Inflammatory macrophage (primary cell): ENCODE measurements at places on chromosomes 12 and 14.

- DNase-seq = no peak
Measured at GRCh38 chr14:45364565-45365156, 111.7 kb upstream of the MIS18BP1 start.

- no peak for DNase-seq
Measured at GRCh38 chr12:110560946-110561345, 22.2 kb downstream of the PPTC7 start.

- DNase-seq = no peak
Measured at GRCh38 chr12:22692964-22693555, 68.1 kb downstream of the ETNK1 start.

- no peak for DNase-seq
Measured at GRCh38 chr14:53947452-53948204, 9.0 kb downstream of the BMP4 start.

GRCh38 chr12:64608901-64609535, 1.3 kb upstream of the RASSF3 start:
- DNase-seq = peak; percentile 49

DNA sequence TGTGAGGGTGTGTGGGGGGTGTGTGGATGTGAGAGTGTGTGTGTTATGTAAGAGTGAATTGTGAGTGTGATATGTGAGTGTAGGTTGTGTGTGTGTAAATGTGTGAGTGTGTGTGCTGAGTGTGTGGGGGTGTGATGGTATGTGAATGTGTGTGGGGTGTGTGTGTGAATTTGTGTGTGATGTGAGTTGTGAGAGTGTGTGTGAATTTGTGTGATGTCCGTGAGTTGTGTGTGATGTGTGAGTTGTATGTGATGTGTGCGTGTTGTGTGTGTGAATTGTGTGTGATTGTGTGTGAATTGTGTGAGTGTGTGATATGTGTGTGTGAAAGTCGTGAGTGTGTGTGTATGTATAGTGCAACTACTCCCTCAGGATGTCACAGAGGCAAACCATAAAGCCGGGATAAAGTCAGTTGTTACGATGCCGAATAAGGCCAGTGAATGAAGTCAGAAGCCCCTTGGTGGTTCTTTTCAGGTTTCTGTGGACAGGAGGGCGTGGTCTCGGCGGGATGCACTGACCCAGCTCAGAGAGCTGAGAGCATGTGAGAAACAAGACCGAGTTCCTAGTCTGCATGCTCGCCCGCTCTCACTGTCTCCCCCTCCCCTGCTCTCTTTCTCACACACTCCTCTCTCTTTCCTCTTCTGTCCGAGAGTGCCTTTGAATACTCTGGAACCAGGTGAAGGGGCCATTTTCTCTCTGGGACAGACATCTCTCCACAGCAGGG, 71.8 kb upstream of the MAX start:
- DNase-seq = no peak

DNA sequence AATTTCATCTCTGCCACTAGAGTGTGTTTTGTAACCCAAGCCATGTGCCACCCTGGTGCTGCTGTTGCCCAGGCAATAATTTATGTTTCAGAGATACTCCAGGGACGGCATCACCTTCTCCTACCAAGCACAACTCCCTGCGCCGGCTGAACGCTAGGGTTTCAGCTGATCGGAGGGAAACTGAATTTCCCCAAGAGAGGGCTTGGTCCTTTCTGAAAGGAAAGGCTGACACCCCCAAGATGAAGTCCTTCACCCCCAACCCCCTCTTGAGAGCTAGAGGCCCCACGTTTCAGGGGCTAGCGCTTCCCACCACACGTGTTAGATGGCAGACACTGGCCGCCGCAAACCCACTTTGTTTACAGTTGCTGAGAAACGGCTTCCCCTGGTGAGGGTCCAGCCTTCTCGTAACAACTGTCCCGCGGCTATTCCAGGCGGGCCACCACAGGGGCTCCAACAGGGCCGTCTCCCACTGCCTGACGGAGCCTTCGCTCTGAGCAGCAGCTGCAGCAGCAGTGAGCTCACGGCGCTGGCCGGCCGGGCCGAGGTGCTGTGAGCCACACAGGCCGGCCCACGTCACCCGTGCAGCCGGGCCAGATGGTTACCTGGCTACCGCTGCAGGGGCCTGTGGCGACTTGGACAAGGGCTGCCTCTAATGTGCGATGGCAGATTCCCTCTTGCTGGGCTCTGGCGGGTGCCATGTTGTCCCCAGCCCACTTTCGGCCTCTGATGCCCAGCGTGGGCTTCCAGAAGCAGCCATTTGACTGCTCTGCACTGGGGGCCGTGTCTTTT, 66.4 kb downstream of the TESC start:
- no peak for DNase-seq

DNA sequence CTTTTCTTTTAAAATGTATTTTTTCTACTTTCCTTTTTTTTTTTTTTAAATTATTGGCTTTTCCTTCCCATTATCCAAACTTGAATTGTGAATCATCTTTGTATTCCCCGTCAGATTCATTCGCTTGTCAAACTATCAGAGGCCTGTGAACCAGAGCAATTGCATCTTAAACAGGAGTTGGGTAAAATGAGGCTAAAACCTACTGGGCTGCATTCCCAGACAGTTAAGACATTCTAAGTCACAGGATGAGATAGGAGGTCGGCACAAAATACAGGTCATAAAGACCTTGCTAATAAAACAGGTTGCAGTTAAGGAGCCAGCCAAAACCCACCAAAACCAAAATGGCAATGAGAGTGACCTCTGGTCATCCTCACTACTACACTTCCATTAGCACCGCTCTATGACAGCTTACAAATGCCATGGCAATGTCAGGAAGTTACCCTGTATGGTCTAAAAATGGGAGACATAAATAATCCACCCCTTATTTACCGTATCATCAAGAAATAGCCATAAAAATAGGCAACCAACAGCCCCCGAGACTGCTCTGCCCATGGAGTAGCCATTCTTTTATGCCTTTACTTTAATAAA, 19.9 kb downstream of the FUT8 start:
- no peak for DNase-seq

DNA sequence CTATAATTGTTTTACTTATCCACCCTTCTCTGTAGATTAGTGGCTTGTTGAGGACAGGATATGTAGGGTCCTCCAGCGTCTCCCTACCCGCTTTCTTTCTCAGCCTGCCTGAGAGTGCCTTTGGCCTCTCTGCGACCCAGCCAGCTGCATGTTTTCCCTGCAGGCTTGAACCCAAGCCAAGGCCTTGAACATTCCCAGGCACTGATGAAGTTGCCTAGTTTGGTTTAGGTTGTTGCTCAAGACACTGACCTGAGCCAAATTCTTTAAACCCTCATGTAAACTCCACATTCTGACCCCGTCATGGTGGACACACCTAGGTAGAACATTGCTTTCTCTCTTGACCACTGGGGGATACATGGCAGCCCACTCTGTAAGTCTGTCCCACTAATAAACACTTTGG, 33.4 kb upstream of the TXNRD1 start:
- no peak for DNase-seq

DNA sequence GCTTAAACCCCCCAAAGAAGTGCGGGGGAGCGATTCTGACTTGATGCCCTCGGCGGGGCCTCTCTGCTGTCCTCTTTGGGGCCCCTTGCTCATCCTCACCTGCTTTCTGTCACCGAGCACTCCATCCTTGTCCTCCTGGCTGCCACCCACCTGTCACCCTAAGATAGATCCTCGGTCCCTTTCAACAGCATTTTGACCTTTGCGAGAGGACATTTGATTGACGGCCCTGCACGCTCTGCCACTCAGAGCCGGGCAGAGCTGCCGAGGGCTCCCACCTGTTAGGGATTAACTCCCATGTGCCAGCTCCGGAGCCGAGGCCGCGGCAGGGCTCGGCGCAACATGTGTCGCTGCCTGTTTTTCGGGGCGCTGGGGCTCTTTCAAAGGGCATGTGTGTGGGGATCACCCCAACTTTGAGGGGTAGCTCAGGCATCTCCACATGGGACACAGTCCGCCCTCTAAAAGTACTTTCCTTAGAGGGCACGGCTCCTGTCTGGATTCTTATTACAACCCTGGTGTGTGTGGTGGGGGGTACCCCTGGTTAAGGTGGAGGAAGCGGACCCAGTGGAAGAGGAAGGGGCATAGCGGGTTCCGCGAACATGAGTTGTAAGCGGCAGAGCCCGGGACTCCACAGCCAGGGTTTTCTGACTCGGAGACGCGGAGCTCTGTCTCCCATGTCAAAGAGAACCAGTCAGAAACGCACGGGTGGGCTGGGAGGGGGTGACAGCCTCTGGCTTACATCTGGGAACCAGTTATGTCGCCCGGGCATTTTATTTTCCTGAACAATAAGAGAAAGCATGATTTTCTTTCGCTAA, 811 bp upstream of the MEG3 start:
- no peak for DNase-seq

DNA sequence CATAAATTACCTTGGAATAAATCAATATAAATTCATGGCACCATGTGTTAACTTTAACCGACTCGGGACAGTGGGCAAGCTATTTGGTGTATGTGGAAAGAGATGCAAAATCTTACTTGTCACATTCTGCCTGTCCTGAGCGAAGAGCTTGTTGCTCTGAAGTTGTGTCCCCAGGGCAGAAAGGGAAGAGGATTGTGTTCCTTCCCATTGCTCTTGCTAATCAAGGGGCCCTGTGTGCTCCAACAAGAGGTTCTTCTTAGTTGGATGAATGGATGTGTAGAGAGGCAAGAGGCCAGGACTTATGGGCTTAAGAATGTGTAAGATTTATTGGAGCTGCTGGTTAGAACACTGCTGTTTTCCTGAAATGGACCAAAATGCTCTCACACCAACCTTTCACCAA, 36.5 kb upstream of the FRS2 start:
- DNase-seq = no peak

DNA sequence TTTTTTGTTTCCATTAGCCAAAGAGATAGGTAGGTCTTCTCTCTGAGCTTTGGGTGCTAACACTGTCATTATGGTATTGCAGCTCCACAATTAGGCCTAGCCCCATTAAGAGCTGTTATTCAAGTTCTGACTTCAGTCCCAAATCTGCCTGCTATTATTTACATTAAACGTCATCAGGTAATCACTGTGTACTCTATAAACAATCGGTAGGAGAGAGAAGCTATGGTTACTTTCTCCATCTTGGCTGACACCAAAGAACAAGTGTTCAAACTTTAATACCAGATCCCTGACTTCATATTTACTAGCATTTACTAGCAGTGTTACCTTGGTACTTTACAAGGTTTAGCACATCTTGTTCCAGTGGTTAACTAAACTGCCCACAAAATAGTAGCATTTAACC, 305.1 kb upstream of the GARIN2 start:
- no peak for DNase-seq

GRCh38 chr12:118059341-118060191, 1.4 kb downstream of the WSB2 start:
- no peak for DNase-seq

DNA sequence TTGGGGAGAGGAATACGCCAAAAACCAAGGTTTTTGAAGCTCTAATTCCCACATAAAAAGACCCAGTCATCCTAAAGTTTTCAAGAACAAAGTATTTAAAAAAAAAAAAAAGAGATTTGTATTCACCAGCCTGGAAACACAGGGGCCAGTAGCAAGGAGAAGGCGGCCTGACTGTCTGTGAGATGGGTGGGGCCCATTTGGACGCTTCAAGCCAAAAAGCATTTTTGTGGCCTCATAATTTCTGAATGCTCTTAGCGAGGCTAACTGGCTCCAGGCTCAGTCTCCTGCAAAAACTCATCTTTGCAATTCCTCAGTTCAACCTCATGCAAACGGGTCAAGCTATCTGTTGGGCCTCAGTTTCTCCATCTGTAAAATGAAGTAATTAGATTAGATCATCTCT, 514.1 kb downstream of the MED13L start:
- DNase-seq = no peak

GRCh38 chr14:80269353-80269925, 58.1 kb upstream of the DIO2 start:
- DNase-seq = no peak

GRCh38 chr12:71456316-71456715, 16.7 kb downstream of the LGR5 start:
- no peak for DNase-seq

DNA sequence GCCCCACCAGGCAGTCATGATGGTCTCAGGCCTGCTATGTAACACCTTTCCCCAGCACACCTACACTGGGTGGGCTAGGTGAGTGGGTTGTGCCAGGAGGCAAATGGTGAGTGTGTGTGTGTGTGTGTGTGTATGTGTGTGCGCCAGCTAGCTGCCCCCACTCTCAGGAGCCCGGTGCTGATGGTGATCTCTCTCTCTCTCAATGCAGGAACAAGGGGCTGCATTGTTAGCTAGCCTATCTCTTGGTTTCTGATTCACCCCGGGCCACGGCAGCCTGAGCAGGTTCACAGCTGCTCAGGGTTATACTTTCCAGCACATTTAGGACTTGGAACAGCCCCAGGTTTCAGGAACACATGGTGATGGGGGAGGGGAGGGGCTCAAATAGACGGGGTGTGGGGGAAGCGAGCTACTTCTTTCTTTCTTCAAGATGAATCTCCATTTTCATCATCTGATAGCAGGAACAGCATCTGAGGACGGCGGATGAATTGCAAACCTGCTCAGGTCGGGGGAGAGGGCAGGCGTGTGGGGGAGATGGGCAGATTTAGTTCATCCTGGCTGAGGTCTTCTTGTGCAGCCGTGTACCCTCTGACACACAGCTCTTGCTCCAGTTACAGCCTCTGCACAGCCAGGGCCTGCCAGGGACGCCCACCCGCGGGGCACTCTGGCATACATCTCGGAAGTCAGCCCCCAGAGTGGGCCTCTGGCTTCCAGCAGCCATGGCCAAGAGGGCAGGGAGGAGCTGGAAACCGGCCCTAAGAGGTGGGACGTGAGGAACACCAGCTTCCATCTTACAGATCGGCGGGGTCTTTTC, 137.6 kb downstream of the ZFP36L1 start:
- DNase-seq = no peak

DNA sequence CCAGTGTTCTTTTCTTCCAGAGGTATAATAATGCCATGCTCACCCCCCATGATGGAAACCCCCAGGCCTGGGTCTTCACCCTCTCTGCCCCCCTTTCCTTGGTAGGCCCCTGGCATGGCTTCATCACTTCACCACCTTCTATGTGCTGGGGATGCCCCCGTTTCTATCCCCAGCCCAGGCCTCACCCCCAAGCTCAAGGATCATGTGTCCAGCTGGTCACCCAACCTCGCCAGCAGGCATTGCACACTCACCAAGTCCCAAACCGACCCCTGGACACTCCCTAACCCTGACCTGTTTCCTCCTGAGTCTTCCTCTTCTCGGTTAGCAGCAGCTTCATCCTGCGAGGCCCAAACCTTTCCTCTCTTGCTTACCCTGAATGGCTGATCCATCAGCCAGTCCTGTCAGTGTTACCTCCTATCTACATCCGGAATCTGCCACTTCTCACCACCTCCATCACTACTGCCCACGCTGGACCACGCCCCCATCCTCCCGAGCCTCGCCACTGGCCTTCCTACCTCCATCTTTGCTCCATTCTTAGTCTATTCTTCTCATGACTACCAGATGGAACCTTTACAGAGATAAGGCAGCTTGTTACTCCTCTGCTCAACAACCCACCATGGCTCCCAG, 69.0 kb downstream of the MVK start:
- DNase-seq = no peak

- no peak for DNase-seq
Measured at GRCh38 chr12:59828521-59828920, 232.7 kb downstream of the SLC16A7 start.
